ENCODE measurements at places on chromosomes 2 and 18.

- DNase-seq, result no peak
Measured at GRCh38 chr2:10238396-10238795, 64.3 kb upstream of the HPCAL1 start.

DNA sequence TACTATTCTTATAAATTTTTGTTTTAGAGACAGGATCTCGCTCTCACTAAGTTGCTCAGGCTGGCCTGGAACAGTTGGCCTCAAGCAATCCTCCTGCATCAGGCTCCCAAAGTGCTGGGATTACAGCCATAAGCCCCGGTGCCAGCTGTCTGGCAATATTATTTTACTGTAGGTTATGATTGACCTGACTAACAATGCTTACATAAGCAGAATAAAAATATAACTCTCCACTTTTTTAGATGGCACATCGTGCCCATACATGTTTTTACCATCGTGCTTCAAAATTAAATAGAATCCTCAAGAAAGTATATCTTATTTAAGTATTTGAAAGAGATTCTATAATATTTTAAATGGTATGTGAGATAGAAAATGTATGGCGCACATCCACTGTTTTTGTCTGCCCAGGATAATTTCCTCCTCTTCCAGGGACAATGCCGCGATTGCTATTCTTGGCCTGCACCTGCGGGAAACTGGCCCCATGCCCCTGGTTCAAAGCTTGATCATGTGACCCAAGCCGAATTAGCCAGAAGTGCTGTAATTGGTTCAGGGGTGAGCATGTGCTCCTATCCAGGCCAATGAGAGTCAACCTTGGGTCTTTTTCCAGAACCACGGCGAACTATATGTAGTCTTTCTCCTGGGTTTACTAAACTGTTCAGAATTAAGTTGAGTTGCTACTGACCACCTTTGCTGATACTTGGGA lies 38.3 kb upstream of the GREB1L start:
- no peak for DNase-seq

- no peak for DNase-seq
Measured at GRCh38 chr2:96489663-96490062, 15.5 kb downstream of the NEURL3 start.

DNA sequence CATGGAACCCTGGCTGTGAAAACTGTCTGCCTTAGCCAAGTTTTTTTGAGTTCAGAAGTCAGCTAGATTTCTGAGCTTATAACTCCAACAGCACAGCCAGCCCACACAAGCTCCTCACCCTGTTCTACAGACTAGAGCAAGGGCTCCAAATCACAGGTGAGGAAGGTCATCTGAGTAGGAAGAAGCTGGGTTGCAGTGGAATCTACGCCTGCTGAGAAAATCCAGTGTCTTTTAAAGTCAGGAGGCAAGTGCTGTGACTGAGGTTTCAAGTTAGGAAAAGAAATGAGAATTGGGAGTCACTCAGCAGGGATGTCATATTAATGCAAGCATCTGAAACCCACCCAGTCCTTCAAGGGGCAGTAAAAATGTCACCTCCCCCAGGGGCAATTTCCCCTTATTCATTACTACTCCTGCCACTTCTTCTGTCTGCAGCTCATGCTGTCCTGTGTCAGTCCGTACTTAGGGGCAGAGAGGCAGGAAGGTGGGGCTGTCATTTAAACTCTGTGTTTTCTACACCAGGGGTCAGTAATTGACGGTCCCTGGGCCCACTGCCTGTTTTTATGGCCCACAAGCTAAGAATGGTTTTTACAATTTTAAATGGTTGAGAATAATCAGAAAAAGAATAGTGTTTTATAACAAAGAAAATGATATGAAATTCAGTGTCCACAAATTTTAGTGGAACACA lies 551.1 kb downstream of the BCL11A start:
- no peak for DNase-seq

- DNase-seq, result no peak
Measured at GRCh38 chr2:30708491-30709290, 98.6 kb downstream of the CAPN13 start.

DNA sequence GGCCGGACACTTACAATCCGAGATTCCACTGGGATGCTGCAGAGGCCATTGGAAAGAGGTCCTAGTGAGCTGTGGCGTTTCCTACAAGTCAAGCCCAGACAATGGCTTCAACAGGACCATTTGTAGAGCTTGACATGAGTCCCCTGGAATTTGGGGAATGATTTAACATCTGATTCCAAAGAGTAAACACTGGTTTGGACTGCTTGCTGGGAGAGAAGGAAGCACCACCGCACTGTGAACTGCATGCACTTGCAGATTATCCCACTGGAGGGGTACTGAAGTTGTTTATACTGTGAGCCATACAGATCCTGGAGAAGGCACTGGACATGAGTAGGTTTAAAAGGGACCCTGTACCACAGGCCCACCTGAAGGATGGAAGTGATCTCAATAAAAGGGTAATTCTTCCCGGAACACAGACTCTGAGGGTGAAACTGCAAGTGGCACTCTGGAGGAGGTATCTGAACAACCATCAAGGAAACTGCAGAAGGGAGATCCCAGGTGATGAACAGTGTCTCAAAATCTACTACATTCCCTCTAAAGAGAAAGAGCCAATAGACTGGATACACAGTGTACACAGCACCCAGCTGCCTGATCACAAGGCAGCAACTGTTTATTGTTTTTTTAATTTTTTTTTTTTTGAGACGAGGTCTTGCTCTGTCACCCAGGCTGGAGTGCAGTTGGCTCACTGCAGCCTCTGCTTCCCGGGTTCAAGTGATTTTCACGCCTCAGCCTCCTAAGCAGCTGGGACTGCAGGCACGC lies 4.3 kb upstream of the RAB6C start:
- DNase-seq, result no peak

DNA sequence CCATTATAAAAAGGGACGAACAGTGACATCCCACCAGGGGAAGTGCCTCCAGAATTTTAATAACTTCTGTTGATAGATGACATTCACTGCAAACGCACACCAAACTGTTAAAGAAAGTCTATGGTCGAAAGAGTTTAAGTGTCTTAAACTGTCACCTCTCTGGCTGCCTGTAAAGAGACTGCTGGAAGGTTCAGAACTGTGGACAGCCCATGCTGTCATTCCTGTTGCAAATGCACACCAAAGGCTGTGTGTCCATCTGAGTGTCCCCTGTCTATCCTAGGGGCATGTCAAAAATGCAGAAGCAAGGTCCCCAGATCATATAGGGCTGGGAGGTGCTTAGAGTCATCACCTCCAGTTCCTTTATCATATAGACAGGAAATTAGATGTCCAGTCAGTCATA lies 171.8 kb downstream of the CYRIA start:
- DNase-seq, result no peak

DNA sequence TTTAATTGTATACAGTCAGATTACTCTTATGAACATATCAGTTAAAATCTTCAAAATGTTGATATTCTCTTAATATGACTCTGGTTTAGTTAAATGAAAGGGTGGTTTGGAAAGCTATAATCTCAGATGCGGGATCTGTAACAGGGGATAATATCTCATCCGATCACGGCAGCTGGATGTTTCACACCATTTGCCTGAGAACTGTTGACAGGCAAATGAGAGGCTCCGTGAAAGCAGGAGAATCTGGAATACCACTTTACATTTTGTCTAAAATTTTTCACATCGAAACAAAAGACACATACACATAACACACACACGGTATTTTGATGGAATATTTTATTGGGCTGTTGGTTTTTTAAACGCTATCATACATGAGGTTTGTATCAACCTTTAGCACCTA lies 518.6 kb upstream of the SLC39A10 start:
- DNase-seq, result no peak

- no peak for DNase-seq
Measured at GRCh38 chr2:91477731-91478672, 2786.5 kb downstream of the RPIA start.

- DNase-seq, result no peak
Measured at GRCh38 chr2:1613731-1614354, 130.5 kb downstream of the PXDN start.

- no peak for DNase-seq
Measured at GRCh38 chr2:158130832-158131473, 29.3 kb downstream of the UPP2 start.

DNA sequence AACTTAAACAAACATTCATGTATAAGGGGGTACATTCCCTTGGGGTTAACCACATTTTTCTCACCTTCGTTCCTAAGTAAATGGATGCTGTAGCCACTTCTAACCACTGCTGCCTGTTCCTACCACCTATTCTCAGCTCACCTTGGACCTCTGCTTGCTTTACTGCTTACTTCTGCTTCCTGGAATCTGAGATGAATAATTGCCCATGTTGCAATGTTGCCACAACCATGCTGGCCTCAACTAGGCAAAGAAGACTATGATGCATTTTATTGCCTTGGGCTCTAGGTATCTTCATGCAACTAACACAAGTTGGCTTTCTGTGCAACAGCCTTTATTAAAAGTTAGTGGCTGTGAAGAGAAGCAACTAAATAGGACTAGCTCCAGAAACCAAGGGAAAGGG lies 106.3 kb upstream of the TCF4 start:
- DNase-seq, result no peak

DNA sequence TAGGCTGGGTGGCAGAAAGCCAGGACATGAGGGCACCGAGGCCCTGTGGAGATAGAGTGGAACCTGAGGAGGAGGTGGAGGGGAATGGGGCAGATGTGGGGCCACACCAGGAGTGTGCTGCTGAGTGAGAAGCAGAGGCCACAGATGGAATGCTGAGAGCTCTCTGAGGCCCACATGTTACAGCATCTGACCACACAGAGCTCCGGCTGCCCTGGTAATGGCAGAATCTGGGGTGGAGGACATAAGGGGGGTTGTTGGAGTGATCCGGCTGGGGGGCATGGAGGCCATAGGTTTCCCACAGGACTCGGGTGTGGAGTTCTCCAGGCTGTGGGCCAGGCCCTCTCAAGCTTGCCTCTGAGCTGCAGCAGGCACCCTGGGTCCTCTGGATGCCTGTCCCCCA lies 3.8 kb downstream of the MZT2B start:
- DNase-seq, result no peak

- no peak for DNase-seq
Measured at GRCh38 chr2:240643093-240643810, 18.0 kb downstream of the GPR35 start.

DNA sequence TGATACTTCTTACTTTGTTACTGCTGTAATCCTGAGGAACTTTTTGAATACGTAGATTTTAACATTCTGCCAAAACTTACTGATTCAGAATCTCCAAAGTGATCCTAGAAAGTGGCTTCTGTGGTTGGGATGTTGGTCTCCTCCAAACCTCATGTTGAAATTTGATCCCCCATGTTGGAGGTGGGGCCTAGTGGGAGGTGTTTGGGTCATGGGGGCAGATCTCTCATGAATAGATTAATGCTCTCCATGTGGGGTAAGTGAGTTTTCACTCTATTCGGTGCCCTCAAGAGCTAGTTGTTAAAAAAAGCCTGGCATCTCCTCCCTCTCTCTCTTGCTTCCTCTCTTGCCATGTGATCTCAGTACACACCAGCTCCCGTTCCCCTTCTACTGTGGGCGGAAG lies 329.9 kb downstream of the HRH4 start:
- no peak for DNase-seq

DNA sequence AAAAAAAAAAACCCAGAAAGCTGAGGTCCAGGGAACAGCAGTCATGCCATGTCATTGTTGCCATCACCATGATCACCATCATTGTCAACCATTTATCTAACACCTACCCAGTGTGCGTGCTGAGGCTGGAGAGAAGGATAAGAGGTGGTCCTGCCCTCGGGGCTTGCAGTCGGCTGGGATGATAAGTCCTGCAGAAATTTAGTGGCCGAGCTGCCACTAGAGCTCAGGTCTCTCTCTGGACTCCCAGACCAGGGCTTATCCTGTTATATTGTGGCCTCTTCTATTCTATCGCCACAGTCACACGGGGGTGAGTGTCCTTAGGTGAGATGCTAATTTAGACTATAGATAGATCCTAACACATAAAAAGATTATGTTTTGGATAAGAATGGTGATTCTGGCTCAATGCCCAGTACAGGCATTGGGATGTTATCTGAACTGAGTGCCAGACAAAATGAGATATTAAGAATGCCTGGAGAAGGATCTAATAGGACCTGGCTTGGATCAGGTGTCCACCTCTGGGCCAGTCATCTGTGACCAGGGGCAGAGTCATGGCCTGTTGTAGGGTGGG lies 43.2 kb upstream of the YWHAQ start:
- DNase-seq, result no peak

- no peak for DNase-seq
Measured at GRCh38 chr2:132725748-132726147, 55.7 kb upstream of the LYPD1 start.

DNA sequence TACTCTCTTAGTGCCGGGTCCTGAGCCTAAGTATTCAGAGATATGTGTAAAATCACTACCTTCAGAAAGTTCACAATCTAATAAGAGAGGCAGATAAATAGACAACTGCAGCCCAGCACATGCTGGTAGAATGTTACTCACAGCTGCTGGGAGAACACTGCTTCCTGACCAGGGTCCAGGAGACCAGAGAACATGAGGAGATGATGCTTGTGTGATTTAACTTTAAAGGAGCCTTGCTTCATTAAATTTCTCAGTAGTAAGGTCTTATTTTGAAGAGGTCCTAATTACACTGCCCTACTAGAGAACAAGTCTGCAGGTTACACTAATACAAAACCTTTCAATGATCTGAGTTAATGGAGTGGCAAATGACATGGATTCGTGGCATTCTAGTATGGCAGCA lies 209.9 kb upstream of the TRIB2 start:
- no peak for DNase-seq

DNA sequence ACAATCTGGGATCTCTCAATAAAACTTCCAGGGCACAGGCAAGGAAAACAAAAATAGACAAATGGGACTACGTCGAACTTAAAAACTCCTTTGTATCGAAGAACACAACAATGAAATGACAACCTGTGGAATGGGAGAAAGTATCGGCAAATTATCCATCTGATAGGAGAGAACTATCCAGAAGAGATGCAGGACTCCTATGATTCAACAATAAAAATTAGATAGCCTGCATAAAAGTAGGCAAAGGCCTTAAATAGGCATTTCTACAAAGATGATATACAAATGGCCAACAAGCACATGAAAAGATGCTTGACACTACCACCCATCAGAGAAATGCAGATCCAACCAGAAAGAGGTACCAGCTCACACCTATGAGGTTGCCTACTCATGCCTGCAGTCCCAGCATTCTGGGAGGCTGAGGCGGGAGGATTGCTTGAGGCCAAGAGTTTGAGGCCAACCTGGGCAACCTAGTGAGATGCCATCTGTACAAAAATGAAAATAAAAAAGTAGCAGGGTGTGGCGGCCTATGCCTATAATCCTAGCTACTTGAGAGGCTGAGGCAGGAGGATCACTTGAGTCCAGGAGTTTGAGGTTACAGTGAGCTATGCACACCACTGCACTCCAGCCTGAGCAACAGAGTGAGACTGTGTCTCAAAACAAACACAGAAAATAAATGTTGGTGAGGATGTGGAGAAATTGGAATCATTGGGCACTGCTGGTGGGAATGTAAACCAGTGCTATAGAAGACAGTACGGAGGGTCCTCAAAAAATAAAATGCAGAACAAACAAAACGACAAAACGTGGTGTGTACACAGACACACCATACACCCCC lies 21.6 kb downstream of the TWIST2 start:
- no peak for DNase-seq

DNA sequence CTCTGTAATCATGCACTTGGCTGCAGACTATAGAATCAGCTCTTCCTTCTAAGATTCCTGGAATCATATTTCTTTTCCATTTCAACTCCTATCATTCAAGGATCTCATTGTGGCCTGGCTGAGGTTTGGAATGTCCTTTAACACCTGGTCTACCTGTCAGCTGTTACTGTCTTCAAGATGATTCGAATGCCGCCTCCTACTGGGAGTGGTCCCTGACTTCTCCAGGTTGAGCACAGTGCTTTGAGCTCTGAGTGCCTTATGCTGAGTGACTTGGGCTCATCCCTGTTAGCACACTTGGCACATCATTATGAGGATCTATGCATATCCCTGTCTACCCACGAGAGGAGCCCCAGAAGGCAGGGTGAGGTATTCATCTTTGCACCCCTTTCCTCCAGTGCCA lies 87.6 kb downstream of the MARCHF4 start:
- no peak for DNase-seq
